ENCODE measurements at places on chromosomes 2 and 18.

DNA sequence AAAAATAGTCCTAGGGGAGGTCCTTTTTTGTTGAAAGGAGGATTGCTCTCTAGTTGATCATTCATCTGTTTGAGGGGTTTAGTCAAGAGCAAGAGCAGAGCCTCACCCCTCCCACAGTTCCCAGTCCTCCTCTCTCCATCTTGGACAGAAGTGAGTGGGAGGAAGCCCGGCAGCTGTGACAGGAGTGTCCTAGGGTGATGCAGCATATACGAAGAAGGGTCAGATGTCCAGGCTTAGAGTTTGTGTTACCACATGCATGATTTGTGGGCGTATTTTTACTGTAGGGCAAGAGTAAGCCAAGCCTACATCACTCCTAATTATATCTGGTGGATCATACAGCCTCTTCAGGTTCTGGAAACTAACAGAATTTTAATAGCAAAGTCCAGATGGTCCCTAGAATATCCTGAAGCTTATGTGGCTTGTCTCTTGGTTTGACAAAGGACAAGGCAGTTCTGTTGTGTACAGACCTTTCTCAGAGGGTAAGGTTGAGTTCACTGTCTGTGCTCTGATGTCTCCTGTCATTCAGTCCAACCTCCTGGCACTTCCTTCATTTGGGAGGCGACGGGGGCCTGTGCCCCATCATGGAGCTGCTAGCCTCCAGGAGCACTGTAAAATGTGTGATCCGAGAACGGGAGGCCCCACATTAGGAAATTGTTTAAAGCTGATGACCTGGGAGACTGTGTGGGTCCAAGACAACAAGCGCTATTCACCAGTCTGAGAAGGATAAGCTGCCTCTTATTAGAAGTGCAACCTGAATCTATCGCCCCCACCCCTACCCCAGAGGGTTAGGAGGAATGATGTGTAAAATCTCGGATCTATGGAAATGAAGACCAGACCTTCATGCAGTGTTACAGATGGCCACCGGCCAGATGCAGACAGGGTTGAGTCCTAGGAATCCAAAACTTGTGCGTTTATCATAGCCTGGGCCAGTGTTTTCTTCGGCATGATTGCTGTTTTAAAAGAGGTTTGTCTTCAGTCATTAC lies 6.9 kb downstream of the CEP68 start:
- DNase-seq: no peak

DNA sequence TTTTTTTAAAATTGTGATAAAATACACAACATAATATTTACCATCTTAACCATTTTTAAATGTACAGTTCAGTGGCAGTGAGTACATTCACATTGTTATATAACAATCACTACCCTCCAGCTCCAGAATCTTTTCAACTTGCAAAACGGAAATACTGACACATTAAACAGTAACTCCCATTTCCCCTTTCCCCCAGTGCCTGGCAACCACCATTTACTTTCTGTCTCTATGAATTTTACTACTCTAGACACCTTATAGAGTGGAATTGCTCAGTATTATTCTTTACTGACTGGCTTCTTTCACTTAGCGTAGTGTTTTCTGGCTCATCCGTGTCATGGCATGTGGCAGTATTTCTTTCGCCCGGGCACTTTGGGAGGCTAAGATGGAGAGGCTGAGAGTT lies 32.6 kb downstream of the FASTKD2 start:
- no peak for DNase-seq

GRCh38 chr2:52220393-52220792 lies 1188.5 kb upstream of the NRXN1 start:
- DNase-seq: peak; percentile 3

GRCh38 chr2:40489678-40489960 lies 37.7 kb upstream of the SLC8A1 start:
- DNase-seq: no peak

DNA sequence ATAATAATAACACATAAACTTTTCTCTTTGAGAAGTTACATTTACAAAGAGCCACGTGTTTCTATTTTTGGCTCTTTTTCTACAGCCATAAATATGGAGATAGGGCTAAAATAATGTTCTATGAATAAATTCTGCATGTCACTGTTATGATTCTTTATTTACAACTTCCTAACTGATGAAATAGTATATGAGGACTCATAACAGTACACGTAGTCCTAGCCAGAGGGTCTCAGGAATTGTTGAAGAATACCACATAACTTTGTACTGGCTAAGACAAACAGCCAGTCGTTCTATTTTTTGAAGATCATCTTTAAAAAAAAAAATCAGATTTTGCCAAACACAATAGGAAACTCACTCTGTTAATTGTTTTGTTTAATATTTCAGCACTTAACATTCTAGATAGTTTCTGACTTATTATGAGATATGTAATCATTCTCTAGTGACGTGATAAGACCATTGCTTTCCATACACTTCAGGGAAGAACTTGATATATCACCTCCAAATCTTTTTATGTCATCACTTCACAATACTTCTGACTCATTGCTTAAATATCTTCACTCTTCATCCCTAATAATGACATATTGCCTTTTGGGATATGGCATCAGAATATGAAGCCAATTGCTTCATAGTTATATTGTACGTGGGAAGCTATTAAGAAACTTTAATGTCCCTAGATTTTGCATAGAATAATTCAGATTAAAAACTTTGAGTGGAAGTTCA lies 256.1 kb downstream of the XIRP2 start:
- no peak for DNase-seq
